Activated T-helper 1 cell treated with anti-CD3 and anti-CD28 coated beads, Interleukin-2, amount 50 U/mL, for 16 hours (primary cell): ENCODE measurements at places on chromosomes 7 and 10.

DNA sequence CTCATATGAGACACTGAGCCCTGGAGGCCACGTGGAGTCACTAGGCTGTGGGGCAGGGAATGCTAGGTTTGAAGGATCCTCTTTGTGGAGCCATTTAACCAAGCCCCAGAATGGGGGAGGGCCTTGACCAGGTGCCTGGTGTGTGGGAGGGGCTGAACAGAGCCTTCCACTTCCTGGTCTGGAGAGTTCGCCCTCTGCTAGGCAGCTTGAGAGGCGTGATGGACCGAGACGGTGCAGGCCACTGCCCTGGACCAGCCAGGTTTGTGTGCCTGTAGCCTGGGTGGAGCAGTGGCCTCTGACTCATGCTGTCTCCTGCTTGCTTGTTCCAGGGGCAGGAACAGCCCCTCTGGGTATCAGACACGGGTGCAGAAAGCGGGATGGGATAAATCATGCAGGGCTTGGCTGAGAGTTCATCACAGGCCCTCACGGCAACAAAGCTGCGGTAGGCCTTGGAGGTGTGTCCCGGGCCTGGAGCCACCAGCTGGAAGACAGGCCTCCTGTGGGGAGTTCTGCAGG is 27.4 kb downstream of the ADAMTS14 start:
- no peak for DNase-seq

GRCh38 chr10:2094171-2094570 is 356.8 kb upstream of the ADARB2 start:
- DNase-seq = no peak

GRCh38 chr10:11403116-11403515 is 208.3 kb downstream of the USP6NL start:
- DNase-seq = peak; percentile 32

GRCh38 chr10:58513188-58514110 is 777 bp downstream of the BICC1 start:
- DNase-seq = no peak

GRCh38 chr7:125136755-125137532 is 207.3 kb upstream of the POT1 start:
- DNase-seq = no peak
